NCI-H1694 treated with DMSO at 0.1 percent for 48 hours (cell line): ENCODE measurements at places on chromosomes 16 and 17.

GRCh38 chr16:17836868-17837602 is 366.3 kb upstream of the XYLT1 start:
- no peak for DNase-seq

DNA sequence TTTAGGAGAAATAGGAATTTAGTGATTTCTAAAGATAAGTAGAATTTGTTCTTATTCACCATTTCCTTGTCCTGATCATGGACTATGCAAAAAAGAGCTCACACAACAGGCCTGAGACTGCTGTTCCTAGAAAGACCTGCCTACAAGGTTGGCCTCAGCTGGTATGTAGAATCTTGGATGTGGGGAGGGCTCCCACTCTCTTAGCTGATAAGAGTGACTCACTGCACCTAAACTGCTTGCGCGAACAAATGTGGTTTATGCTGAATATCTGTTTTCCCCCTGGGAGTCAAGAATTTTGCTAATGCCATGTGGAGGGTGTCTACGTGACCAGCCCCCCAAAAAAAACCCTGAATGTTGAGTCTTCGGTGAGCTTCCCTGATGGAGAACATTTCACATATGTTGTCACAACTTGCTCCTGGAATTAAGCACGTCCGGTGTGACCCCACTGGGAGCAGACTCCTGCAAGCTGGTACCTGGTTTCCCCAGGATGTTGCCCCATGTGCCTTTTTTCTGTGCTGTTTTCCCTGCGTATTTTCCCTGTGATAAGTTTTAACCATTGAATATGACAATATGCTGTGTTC is 68.8 kb upstream of the HSBP1 start:
- DNase-seq = no peak

- DNase-seq = no peak
Measured at GRCh38 chr16:55868137-55868536, 7.0 kb downstream of the CES5A start.

- DNase-seq = no peak
Measured at GRCh38 chr16:11551842-11552241, 34.9 kb downstream of the LITAF start.

DNA sequence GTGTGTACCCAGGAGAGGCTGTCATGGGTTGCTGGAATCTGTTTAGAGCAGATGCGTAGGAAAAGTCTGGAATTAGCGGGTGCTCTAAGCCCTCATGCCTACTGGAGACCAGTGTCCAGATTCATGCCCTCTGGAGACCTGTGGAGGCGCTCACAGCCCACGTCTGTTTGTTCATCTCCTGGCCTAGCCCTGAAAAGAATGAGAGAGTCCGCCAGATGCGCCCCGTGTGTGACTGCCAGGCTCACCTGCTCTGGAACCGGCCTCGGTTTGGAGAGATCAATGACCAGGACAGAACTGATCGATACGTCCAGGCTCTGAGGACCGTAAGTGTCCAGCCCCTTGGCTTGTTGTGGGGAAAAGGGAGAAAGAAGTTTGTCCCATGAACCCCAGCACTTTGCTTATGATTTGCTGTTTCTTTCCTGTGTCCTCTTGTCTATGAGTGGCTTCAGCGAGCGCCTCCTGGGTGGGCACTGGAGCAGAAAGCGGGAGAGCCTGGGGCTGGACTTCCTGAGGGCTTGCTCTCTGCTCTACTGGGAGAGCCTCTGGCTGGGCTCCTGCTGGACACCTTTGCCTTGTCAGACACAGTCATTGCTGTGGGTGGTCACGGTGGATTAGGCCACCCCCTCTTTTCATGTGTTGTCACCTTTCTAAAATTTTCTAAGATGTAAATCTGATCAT is 35.3 kb downstream of the PRMT7 start:
- DNase-seq = no peak

DNA sequence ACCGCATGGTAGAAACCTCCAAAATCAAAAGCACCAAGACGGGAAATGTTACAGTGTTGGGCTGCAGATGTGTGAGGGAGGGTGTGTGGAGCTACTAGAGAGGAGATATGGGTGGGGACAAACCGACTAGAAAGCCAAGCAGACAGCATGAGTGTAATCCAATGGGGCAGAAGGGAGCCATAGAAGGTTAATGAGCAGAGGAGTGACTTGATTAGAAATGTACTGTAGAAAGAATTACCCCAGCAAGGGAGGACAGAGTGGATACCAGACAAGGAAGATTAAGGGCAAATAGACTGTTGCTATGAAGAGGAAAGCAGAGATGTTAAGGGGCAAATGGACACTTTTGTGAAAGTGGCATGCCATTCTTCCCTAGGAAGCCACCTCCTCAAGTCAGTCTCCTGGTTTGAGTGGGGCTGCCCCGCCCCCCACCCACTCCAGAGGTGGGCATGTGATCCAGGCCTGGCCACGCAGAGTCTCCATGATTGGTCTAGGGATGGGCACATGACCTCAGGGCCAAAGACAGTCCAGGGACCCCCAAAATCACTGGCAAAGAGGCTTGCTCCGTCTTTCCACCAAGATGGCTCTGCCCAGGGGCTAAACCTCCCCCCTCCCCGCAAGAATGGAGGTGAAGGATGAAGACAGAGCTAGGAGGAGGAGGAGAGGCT is 4.3 kb downstream of the COTL1 start:
- no peak for DNase-seq

DNA sequence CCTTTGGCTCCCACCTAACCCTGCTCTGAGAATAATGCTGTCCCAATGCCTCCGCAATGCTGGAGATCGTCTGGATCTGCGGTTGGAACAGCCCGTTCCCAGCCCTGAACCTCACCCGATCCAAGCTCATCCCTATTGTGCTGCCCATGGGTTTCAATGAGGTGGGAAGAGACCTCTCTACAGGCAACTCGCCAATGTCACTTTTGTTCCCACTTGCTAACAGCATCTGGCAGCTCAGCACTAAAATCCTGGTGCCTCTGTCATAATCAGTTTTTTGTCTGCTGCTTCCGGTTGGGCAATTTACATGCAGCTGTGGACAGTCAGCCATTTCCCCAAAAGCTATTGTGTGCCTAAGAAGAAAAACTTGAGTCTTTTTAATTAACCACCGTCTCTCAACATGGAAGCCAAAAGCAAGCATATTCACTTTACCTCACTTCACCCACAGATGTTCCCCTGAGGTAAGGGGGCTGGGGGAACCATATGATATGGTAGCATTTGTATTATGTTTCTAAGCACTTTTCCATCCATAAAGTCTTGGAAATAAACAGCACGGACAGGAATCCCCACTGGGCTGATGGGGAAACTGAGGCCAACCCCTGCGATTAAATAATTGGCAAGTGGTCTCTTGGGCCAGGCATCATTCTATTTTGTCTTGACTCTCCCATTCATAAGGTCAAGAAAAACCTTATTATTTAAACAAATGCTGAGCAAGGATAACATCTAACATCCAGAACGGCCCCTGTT is 159.2 kb upstream of the CDH5 start:
- peak; percentile 18 for DNase-seq

GRCh38 chr16:87822108-87822970 is 47.0 kb downstream of the SLC7A5 start:
- DNase-seq = no peak

DNA sequence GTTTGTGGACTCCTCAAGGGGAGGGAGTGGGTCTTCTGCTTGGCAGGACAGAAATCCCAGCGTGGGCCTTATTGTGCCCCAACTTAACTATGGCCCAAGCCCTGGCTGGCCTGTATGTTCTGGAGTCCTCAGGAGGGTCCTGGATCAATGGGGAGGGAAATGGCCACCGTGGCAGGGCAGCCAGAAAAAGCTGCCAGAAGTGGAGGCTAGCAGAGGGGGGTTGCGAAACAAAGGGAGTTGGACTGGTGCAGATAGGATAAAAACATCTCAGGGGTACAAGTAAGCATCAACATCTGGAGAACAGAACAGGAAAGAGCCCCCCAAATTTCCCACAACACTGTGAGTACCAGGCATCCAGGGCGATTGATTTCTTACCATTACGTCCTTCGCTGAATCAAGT is 3.7 kb upstream of the CACNG1 start:
- DNase-seq = no peak

DNA sequence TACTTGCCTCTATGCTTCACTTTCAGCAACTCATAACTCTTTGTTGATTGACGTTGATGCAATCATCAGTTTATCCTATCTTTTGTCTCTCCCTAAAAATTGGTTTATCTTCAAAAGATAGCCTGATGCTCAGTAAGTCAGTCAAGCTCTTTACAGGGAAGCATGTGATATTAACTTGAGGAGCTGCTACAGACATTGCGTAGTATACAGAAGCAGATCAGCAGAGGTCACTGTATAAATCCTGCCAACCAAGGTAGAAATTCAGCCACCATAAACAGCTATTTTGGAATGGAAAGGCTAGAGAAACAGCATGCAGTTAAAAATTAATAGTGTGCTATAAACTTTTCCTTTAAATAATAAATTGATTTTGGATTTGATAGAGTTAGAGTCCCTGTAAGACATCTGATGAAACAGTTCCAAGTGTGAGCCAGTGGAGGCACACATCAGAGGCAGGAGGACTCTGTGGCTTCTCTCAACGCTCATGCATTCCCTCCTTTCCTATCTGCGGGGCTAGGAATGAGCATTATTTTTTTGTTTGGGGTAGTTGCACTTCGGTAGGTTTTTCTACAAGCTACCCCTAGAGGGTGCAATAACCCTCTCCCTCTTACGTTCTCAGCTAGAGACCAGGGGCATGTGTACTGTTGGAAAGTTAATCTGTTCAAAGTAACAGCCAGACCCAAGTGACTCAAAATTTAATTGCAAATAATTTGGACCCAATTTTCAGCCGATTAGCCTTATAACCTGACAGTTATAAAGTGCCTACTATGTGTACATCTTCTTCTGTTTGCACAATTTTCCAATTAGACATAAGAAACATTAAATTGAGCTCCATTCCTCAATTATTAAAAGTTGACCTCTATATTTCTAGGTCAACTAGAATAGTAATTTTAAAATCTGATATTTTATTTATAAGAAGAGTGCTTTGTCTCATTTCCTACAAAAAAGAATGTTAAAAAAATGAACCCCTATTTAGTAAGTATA is 647.7 kb upstream of the SOX9 start:
- DNase-seq = peak; percentile 70

DNA sequence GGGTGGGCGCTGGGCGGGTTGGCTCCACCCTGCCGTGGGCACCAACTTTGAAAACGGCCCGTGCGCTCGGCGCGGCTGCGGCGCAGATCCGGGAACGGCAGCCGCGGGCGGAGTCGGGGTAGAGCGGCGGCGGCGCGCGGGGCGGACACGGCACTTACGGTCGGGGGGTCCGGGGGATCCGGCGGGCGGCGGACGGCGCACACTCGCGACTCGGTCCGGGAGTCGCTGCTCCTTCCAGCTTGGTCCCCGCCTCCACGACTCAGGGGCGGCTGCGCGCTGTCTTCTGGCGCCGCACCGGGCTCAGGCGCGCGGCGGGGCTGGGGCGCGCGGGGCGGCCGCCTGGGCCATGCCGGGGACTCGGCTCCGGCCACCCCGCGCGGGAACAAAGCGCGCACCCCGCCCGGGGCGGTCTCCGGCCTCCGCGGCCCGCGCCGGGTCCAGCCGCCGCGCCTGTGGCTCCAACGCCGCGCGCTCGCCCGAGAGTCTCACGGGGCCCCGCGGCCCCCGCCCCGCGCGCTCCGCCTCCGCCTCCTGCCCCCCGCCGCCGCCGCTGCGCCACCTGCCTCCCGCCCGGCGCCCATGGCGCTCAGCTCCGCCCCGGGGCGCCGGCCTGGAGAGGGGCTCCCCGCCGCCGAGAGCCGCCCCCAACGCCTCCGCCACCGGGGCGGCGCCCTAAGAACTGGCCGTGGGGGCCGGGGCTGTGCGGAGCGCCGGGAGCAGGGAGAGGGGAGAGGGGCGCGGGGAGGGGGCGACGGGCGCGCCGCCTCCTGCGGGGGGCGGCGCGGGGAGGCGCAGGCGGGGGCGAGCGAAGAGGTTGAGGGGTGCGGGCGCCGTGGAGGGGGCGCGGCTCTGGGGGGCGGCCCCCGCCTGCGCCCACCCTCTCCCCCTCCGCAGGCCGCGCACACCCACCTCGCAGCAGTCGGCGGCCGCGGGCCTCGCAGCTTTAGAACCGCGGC is 35.9 kb downstream of the CBFA2T3 start:
- DNase-seq = no peak

DNA sequence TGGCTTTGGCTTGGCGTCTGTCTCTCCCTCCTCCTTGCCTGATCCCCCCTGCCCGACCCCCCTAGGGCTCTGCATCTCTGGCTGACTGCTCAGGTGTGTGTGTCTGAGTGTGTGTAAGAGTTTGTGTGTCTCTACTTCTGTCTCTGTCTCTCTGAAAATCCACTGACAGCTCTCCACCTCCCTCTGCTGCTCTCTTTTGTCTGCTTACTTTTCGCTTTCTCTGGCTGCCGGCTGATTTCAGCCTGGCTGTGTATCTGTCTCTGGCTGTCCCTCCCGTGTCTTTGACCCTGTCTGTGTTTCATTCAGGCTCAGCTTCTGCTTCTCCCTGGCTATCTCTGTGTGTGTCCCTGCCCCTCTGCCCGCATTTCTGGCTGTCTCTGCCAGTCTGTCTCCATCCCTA is 3.8 kb upstream of the SPEM1 start:
- DNase-seq = no peak

DNA sequence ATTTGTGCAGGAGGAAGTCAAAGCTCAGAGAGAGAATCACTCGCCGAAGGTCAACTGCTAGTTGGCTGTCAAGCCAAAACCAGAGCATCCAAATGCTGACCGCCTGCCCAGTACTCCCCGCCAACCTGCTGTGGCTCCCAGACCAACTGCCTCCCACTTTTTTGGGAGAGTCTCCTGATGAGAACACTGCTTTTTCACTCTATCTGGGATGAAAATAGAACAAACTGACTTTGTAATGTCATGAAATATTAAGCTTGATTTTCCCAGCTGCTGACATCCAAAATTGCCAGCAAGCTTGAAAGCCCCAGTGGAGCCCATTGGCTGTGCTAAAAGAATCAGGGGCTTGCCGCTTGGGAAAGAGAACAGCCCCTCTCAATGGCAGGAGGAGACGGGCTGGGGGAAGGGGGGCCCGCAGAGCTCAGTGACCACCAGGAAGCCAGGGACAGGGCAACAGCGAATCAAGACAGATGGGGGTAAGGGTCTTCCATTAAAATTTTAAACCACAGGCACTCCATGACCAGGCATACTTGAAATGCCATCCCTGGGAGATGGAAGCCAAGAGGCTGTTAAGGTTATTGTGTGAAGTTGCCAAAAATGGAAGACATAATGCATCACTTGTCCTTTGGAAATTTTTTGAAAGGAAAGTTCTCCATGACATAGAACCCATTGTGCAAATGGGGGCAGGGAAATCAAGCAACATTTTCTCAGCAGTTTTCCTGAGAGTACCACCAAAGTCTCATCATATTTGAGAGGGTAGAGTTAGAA is 125.7 kb upstream of the CDH5 start:
- DNase-seq = no peak
